ENCODE measurements at places on chromosomes 3 and 15.

- no peak for DNase-seq
Observed at GRCh38 chr3:94162700-94163099, 99.8 kb downstream of the NSUN3 start.

DNA sequence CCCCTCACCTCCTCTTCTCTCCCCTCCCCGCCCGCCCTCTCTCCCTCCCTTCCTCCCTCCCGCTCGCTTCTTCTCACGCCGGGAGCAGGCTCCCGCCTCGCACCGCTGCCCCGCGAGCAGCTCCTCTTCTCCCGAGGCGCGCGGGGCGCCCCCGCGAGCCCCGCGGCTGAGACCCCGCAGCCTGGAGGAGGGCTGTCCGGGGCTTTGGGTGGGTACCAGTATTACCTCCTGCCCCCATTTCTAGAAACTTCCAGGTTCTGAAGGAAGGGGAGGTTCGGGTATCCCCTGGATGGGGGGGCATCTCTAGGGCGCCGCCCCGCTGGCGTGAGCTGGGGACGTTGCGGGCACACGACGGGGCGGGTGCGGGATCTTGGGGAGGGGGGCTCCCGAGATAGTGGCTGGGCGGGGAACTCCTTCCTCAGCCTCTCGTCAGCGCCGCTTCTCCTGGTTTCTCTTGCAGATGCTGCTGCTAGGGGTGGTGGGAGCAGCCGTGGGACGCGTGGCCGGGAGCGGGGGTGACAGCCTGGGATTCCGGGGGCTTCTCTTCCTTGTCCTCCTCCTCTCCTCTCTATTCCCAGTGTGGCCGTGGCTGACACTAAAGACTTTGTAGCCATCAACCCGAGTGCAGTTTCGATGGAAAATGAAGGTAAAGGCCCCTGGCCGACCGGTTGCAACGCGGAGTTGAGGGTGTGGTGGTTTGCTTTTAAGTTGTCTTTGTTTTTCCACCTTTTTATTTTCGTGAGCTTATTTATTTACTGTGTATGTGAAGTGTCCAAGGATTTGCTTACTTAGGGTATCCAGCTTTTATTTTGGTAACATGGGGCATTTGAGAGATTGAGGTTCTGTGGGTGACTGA, 474 bp downstream of the ATP2C1 start:
- no peak for DNase-seq

DNA sequence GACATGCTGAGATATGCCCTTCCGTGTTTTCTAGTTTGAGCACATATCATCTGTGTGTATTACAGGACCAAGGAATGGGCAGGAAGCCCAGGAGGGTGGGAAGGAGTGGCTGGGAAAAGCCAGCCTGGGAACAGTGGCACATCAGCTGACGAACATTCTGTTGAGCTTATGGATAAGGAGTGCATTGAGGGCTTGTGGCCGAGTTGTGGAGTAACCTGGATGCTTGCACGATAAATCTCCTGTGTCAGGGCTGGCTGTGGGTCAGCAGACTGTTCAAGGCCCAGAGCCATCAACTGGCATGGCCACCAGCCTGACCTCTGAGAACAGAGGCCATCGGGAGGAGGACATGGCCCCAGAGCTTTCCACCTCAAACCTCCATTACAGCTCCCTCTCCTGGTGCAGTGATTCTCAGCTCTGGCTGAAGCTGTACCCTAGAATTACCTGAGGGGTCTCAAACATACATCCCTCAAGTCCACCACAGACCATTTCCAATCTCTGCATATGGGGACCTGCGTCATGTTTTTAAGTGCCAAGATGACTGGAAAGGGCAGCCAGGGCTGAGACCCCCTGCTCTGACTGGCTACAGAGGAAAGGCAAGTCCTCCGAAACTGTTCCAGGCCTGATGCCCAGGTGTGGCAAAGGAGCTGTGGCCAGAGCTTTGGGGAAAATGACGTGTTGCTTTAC, 4.8 kb upstream of the VILL start:
- DNase-seq, result peak; percentile 43

- DNase-seq, result no peak
Observed at GRCh38 chr15:62961134-62961533, 81.4 kb upstream of the TPM1 start.

DNA sequence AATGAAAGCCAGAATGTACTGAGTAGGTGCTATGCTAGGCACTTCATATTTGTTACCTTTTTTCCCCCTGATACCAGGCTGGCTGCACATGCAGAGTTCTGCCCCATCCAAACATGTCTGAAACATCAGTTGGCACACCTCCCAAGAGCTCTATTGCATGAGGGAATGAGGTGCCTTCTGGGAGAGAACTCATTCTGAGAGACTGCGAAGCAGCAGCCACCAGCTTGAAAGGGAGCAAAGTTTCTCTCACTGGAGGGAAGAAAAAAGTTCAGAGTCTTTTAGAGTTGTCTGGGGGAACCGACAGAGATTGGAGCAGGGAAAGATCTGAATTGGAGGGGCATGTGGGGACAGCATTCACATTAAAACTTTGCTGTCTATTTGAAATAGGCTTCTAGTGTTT, 84.1 kb downstream of the AGBL1 start:
- no peak for DNase-seq

DNA sequence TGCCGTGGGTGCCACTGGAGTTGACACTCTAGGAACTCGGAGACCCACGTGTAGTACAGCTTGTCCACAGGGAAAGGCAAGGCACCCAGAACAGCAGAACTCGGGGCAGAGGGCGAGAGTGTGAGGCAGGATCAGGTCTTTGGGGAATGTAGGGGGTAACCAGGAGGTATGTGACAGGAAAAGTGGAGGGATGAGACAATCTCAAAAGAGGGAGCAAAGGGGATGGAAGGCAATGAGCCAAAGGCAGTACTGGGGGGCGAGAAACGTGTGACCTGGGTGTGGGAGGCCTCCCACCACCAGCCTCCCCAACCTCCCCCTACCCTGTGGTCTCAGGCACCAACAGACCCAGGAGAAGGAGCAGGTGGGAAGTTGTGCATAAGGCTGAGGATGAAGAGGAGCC, 48.9 kb downstream of the UMPS start:
- no peak for DNase-seq

DNA sequence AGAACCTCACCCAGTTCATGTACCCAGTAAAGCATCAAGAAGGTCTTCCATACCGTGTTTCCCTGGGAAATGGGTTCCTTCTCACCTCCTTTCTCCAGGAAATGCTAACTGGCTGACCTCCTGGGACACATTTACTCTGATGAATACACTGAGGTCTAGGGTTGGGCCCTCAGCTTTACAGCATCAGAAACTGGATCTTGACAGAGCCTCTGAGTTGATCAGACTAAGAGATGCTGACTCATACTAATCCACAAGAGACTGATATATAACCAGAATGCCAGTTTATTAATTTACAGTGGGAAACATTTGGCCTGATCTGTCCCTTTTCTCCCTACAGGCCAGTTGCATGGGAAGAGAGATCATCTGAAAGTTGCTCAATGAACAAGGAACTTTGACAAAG, 55.8 kb downstream of the GTF2E1 start:
- DNase-seq, result no peak

DNA sequence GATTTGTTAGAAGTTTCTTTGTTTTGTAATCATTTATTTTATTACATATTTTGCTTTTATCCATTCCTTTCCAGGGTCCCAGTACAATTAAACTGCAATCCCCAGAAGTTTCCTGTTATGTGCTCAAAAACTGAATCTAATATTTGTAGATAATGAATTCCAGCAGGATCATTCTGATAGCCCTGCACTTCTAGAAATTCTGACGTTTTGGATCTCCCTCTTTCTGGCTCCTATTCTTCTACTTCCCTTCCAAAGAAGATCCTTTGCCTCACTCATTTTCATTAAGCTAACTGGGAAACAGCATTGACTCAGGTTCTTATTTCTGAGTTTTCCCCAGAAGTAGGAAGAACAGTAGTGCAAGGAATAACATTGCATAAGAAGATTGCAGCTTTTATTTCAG, 9.9 kb downstream of the P3H2 start:
- no peak for DNase-seq

DNA sequence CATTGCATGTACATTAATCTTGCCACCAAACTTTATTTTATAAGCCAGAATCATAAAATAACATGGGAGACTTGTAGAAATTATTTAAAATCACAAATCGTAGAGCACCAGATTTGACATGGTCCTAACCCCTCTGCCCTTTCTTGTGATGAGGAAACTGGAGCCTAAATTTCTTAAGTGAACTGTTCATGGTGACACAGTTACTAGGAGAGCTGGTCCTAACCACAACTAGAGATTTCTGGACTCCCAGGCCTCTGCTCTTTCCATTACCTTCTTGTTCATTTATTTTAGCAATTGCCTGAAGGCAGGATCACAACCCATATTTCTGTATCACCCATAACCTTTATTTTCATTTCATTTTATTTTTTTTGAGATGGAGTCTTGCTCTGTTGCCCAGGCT, 352.5 kb downstream of the LPP start:
- no peak for DNase-seq

Measured in activated CD8-positive, alpha-beta memory T cell treated with anti-CD3 and anti-CD28 coated beads for 24 hours (primary cell).